ENCODE measurements at places on chromosomes 11 and 22. TPM values are rescaled to one million over a fixed set of nuclear protein-coding genes. Genes with fewer than 3 reads are reported as not detected.
A peak's percentile ranks its signal among the peaks of the same experiment; 100 is the strongest.

Gene OR52I2
- not detected for total RNA-seq

DNA sequence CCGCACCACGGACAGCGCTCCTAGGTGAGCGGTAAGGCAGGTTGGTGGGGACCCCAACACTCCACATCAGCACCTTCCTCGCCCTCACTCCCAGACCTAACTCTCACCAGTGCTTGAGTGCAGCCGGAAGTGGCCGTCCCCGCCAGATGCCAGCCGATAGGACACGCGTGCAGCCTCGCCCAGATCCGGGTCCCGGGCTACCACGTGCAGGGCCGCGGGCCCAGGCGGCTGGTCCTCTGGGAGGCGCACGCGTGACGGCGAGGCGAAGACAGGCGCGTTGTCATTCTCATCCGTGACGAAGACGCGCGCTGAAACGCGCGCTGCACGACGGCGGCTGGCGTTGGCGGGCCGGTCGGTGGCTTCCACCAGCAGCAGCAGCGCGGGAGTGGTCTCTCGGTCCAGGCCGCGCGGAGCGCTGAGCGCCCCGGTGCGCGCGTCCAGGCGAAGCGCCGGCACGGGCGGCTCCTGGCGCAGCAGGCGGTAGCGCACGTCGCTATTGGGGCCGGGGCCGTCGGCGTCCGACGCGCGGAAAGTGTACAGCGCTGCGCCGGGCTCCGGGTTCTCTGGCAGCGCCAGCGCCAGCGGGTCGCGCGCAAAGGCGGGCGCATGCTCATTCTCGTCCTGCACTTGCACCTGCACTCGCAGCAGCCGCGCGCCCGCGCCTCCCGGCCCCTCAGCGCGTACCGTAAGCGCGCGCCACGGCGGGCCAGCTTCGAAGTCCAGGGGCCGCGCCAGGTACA is 10.8 kb upstream of the TPP1 start:
- DNase-seq = no peak

DNA sequence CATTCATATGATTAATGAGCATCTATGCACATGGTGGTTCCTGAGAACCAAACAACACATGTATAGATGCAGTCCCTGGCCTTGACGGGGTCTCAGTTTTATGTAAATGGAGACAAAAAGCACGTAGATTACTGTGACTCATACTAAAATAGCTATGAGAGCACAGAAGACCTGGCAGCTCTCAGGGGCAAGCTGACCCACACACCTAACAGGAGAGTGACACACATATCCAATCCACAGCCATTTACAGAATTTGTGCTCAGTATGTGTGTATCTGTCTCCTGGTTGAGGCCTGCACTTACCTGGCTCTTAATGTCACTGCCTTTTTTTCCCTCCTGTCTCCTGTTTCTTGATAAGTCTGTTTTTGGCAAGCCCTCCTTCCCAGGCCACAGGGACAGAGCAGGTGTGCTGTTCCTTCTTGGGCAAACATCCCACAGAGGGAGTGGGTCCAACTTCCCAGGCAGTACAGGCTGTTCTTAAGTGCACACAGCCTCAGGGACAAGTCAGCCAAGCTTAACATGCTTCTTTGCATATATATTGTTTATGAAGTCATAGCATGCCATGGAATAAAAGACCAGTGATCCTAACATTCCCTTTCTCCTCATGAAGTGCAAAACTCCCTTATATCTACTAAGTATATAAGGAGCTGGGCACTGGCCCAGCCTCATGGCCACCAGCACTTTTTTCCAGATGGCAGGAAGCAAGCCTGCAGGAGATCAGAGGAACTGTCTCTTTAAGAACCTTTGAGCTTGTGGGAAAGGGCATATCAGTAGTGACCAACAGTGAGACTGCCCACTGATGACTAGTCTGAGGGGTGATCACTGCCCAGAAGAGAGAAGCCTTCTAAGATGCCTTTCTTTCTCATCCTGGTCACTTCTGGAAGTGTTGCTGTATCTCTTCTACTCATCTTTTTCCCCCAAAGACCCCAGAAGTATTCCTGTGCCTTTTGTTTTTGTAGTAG is 124.7 kb upstream of the CCDC90B start:
- DNase-seq = no peak

- DNase-seq = no peak
Measured at GRCh38 chr22:36961626-36962025, 48.2 kb downstream of the CSF2RB start.

Gene MACROD1
- 37.9 TPM for total RNA-seq

- DNase-seq = no peak
Measured at GRCh38 chr11:103898065-103898464, 138.4 kb upstream of the DDI1 start.

GRCh38 chr22:42925598-42925997 is 68.5 kb upstream of the ARFGAP3 start:
- no peak for DNase-seq

DNA sequence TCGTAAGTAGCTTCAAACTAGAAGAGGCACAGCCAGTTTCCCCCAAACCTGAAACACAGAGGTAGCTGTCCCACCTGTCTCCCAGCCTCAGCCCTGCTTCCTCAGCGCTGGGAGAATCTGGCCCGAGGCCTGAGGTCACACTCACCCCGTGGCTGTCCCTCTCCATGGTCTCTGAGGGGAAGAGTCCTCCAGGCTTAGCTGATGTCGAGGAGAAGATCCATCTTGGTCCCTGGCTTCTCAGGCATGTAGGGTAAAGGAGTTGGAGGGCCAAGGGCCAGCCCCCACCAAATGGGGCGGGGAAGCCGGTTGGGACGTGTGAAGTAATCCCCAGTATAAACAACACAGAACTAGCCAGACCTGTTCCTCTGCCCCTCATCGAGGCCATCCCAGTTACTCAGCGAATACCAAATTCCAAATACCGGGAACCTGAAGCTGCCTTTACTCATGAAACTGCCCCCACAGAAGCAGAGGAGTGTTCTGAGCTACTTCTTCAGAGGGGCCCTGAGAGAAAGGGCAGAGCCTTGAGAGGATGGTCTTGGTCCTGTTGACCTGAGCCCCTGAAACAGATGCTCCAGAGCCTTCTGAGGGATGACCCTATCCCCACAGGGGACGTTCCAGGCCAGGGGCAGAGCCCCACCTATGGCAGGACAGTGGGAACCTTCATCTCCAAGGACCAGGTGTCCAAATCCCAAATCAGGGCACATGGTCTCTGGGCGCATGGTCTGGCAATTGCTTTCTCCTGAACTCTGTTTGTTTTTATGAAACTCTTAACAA is at the start of gene TMPRSS13:
TSS of gene TMPRSS13 (minus strand) at position 261 of the 774 bp plus-strand sequence. CDS start at position 166, 95 bp downstream.
- DNase-seq = peak; percentile 4

DNA sequence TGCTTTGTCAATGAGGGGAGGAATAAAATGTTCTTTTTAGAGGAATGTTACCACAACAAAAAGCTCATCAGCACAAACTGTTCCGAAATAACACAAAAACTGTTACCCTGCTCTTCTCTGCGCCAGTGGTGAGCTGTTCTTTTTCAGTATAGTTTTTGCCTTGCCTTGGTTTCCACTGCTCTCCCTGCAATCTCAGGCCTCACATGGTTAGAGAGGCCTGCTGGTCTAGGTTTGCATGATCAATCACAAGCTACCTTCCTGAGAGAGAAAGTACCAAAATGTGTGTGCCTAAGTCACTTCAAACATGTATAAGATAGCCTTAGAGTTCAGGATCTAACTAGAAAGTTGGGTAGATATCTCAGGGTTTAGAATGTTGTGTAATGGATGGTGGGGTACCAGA is 114.6 kb downstream of the STIM1 start:
- no peak for DNase-seq

DNA sequence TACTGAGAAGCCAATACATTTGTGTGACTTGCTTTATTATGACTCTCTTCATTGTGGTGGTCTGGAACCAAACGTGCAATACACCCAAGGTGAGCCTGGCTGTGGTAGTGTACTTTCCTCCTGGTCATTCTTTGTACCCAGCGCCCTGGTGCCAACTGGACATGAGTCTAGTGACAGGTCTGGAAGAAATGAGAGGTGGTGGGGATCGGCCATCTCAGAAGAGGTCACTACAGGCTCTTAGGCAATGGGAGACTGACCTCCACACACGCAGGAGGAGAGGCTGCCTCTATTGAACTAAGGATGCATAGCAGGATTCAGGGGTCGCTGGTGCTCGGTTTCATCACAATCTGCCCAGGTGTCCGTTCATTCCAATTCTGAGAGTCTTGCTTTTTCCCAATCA is 56.4 kb upstream of the RTL6 start:
- no peak for DNase-seq

DNA sequence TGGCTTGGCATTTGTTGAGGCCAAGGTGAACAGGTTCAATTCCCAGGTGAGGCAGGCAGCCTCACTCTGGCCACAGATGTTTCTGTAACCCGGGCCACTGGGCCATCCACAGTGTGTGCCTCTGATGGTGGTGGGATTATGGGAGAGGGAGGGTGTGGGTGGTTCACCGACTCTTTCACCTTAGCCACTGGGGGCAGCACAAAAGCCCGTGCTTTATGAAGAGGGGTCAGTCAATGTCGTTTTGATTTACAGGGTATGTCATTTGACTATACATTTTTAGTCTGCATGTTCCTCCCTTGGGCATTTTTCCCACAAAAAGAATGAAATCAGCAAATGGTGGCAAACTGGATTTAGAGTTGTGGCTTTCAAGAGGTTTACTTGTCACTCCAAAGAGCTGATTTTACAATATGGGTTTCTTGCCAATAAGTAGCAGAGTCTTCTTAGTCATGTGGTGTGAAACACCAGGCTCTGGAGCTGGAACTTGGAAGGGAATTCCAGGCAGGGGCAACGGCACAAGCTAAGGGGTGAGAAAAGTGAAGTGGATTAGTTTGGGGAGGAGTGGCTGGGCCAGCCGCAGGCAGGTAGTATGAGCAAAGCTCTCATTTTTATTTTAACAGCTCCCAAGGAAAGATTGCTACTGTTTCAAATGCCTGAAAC is 217.8 kb upstream of the ZBED5 start:
- no peak for DNase-seq

GRCh38 chr22:44814266-44815098 is 62.1 kb downstream of the ARHGAP8 start:
- peak; percentile 10 for DNase-seq

- no peak for DNase-seq
Measured at GRCh38 chr11:126083829-126084607, 21.4 kb upstream of the CDON start.

Gene CD248
- total RNA-seq = 54.3 TPM

Gene PDGFB
- total RNA-seq = 17.5 TPM

- DNase-seq = no peak
Measured at GRCh38 chr11:61507962-61508861, at the start of gene LRRC10B. LRRC10B (plus strand) TSS chr11:61508749; CDS start chr11:61508999, 250 bp downstream.

- DNase-seq = no peak
Measured at GRCh38 chr22:50016988-50017700, 4.6 kb upstream of the IL17REL start.

Gene TMEM121B
- 0.80 TPM for total RNA-seq

- DNase-seq = no peak
Measured at GRCh38 chr22:45880091-45880715, 96.8 kb downstream of the WNT7B start.

Gene IL17RA
- total RNA-seq = 11.6 TPM

GRCh38 chr22:17079572-17079971 is 5.2 kb upstream of the IL17RA start:
- no peak for DNase-seq

GRCh38 chr22:44050766-44051355 is 26.8 kb downstream of the PARVB start:
- DNase-seq = no peak

- DNase-seq = no peak
Measured at GRCh38 chr22:43928468-43928867, 4.9 kb downstream of the PNPLA3 start.

Gene CARD10
- 7.7 TPM for total RNA-seq

Gene NCAM1
- total RNA-seq = 150 TPM

DNA sequence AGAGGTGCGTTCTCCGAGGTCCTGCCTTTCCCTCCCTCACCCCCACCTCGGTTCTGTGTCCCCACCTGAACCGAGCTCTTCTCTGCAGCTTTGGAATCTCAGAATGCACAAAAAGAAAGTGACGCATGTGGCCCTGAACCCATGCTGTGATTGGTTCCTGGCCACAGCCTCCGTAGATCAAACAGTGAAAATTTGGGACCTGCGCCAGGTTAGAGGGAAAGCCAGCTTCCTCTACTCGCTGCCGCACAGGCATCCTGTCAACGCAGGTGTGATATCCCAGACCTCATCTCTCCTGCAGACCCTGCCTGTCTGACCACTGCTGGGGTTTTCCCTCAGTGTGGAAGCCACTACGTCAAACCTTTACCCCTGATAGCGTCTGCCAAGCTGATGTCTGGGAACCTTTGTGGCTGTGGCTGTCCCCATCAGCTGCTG is 13.9 kb downstream of the ACP2 start:
- peak; percentile 40 for DNase-seq

GRCh38 chr11:69518081-69518950 is 36.9 kb downstream of the LINC01488 start:
- peak; percentile 1 for DNase-seq

Gene TMEM151A
- total RNA-seq = 0.86 TPM

DNA sequence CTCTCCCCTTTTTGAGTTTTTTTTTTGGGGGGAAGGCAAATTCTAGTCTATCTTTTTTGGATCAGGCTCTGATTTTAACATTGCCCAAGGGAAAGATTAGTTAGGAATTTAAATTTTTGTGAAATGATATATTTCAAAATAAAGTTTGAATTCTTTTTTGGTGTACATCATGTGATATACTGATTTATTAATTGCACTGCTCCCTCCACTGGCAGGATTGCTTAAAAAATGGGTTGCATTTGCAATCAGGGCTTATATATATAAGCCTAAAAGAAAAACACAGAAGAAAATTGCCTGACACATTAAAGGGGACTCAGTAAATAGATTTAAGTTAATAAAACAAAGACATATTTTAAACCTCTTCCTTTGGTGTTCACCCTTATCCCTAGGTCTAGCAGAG is 1.2 kb downstream of the DYNC2H1 start:
- no peak for DNase-seq

DNA sequence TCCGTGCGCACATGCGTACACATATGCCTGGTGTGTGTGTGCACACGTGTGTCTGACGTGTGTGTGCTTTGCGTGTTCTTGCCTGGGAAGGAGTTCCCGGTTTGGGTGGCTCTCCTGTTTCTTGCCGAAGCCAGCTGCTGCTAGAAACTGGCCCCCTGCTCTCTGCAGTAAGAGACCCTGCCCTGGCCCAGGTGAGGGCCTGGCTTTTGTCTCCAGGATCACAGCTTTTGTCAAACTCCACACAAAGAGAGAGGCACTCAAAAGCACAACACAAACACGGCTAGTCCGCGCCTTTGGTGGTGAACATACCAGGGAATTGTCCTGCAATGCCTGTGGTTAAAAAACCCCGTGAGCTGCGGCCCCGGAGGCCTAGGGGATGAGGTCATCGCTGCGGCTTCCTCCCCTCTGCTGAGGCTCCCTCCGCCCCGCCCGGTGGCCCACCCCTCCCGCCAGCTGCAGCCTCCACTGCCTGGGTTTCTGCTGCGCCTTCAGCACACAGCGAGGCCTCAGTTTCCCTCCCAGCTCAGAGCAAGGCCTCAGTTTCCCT is 88.9 kb downstream of the KCNQ1 start:
- peak; percentile 70 for DNase-seq

DNA sequence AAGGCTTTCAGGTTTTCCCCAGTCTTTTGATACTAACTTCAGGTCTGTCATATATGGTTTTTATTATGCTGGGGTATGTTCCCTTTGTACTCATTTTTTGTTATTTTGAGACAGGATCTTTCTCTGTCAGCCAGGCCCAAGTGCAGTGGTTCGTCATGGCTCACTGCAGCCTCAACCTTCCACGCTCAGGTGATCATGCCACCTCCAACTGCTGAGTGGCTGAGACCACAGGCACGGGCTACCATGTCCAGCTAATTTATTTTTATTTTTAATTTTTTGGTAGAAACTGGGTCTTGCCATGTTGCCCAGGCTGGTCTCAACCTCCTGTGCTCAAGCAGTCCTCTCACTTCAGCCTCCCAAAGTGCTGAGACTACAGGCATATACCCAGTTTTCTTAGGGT is 50.6 kb upstream of the PDGFD start:
- DNase-seq = no peak

Gene CREBZF
- 17.1 TPM for total RNA-seq

Gene KCNE3
- total RNA-seq = 7.5 TPM

- DNase-seq = no peak
Measured at GRCh38 chr22:21606775-21607174, 23.0 kb downstream of the YDJC start.

Data from left cardiac atrium (tissue), 4 donors.